ENCODE measurements at places on chromosomes 11 and 22. TPM values are rescaled to one million over a fixed set of nuclear protein-coding genes. Genes with fewer than 3 reads are reported as not detected.

Gene AGBL2
- 0.35 TPM for total RNA-seq

Gene PATE3
- not detected for total RNA-seq

Gene SNX32
- not detected for total RNA-seq

Gene NADSYN1
- total RNA-seq, result 18.5 TPM

Gene C11orf97
- total RNA-seq, result not detected

Gene TSPAN18
- 99.7 TPM for total RNA-seq

GRCh38 chr11:119671051-119671450 lies 57.9 kb downstream of the NECTIN1 start:
- DNase-seq, result peak; percentile 93

DNA sequence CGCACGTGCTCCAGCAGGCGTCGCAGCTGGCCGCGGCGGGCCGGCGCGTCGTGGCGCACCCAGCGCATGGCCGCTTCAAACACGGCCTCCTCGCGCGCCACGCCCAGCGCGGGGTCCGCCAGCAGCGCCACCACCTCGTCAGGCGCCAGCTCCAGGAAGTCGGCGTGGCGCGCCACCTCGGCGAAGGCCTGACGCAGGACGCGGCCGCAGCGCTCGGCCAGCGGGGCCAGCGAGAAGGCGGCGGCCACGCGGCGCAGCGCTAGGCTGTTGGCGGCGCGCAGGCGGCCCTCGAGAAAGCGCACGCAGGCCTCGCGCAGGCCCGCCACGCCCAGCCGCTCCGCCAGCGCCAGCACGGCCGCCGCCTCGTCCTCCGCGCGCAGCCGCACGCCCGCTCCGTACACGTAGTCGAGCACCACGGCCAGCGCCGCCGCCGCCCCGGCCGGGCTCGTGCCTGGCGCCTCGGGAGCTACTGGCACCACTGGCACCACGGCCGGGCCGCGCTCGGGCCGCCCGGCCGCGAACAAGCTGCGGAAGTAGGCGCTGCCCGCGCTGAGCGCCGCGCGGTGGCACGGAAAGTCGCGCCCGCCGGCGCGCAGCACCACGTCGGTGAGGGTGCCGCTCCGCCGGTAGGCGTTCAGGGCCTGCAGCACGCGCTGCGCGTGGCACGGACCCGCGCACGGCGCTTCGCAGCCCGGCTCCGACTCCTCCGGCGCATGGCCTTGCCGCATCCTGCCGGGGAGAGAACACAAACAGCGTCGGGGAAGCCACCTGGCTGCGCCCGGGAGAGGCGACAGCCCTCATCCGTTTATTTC lies 2.9 kb downstream of the KLHL35 start:
- DNase-seq, result peak; percentile 85

GRCh38 chr11:105034813-105035620 lies at the start of gene CASP1:
CASP1 (minus strand) TSS chr11:105035144; CDS start chr11:105035113, 31 bp downstream.
- no peak for DNase-seq

GRCh38 chr11:132126973-132127899 lies 756.8 kb downstream of the NTM start:
- no peak for DNase-seq

- peak; percentile 25 for DNase-seq
These were observed 37.0 kb upstream of the HMOX1 start for GRCh38 chr22:35343664-35344550.

- no peak for DNase-seq
These were observed 58.1 kb upstream of the BARX2 start for GRCh38 chr11:129317571-129317970.

GRCh38 chr11:43403357-43404231 lies 44.9 kb downstream of the TTC17 start:
- DNase-seq, result no peak

GRCh38 chr11:126914941-126915340 lies 85.6 kb downstream of the KIRREL3 start:
- DNase-seq, result no peak

GRCh38 chr11:128551058-128551457 lies 36.3 kb downstream of the ETS1 start:
- no peak for DNase-seq

- DNase-seq, result peak; percentile 40
These were observed 276.9 kb downstream of the FAM76B start for GRCh38 chr11:95512682-95513081.

DNA sequence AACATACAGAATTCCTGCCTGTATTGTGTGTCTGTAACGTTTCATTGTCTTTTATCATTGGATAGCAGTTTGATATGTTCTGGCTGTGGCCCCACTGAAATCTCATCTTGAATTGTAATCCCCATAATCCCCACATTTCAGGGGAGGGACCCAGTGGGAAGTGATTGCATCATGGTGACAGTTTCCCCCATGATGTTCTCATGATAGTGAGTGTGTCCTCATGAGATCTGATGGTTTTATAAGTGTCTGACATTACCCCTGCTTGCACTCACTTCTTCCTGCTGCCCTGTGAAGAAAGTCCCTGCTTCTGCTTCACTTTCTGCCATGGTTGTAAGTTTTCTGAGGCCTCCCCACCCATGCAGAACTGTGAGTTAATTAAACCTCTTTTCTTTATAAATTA lies 19.6 kb upstream of the MTMR2 start:
- no peak for DNase-seq
